Stimulated activated CD4-positive, alpha-beta T cell treated with anti-CD3 and anti-CD28 coated beads, Interleukin-4, amount 100 ng/mL, for 48 hours (primary cell): ENCODE measurements at places on chromosomes 16 and 17.

GRCh38 chr17:38715216-38715943 lies 10.3 kb downstream of the MLLT6 start:
- DNase-seq: no peak

DNA sequence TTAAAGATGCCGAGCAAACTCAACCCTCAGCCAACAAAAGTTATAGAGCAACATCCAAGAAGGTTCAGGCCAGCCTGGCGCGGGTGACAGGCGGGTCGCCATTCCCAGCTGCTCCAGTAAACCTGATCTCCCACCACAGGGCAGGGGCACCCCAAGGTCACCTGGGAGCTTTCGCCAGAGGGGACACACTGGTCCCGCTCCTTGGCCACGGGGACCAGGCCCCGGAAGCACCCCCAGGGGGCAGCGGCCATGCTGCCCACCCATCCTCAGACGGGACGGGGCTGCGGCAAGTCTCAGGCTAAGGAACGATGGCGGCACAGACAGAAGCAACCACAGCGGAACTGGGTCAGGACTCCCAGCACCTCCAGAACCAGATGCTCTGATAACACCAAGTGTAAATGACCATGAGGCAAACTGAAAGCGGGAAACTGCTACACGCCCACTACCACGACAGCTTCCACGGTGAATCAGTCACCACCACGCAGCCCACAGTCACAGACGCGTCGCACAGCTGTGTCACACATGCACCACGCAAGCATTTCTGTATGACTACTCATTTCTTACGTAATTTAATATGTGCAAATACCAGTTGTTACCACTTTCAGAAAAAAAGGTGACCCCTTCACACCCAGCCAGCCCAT lies 14.1 kb upstream of the CCDC154 start:
- peak; percentile 35 for DNase-seq

- DNase-seq: no peak
Observed at GRCh38 chr17:78133971-78134898, 3.7 kb downstream of the TMC8 start.

- DNase-seq: no peak
Observed at GRCh38 chr17:59832883-59833379, 59.8 kb downstream of the TUBD1 start.

GRCh38 chr16:76195056-76195455 lies 82.1 kb upstream of the CNTNAP4 start:
- DNase-seq: no peak

- no peak for DNase-seq
Observed at GRCh38 chr16:47317465-47318240, 143.2 kb downstream of the ITFG1 start.

GRCh38 chr17:35046245-35046644 lies 17.3 kb downstream of the RFFL start:
- no peak for DNase-seq

DNA sequence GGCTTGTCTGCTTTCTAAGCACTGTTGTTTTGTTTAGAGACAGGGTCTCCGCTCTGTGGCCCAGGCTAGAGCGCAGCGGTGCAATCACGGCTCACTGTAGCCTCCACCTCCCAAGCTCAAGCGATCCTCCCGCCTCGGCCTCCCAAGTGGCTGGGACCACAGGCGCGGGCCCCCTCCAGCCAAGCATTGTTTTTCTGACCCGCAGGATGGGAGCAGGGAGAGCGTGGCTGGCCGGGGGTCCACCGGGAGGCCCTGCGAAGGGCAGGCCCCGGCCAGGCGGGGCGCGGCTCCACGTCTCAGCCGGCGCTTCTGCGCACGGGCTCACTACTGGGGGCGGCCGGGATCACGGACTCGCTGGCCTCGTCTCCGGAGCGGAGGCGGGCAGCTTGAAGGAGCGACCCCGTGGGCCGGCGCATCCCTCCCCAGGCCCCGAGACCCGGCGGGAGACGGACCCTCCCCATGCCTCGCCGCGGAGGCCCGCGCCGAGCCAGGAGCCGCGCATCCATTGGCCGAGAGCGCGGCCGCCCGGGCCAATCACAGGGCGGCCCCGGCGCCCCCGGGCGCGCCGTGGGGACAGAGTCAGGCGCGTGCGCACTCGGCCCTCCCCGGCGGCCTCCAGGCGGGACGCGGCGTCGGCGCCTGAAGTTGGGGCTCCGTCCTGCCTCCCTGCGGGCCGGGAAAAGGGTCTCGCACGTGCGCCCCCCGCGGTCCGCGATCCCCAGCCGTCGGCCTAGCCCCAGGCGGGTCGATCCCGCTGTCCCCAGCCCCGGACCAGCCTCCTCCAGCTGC lies 24.9 kb downstream of the ACTG1 start:
- peak; percentile 79 for DNase-seq

GRCh38 chr16:28062847-28063521 lies 530 bp downstream of the GSG1L start:
- DNase-seq: no peak

- no peak for DNase-seq
Observed at GRCh38 chr16:58460219-58460610, 39.7 kb upstream of the NDRG4 start.

- DNase-seq: no peak
Observed at GRCh38 chr16:88083582-88083981, 132.3 kb downstream of the BANP start.

DNA sequence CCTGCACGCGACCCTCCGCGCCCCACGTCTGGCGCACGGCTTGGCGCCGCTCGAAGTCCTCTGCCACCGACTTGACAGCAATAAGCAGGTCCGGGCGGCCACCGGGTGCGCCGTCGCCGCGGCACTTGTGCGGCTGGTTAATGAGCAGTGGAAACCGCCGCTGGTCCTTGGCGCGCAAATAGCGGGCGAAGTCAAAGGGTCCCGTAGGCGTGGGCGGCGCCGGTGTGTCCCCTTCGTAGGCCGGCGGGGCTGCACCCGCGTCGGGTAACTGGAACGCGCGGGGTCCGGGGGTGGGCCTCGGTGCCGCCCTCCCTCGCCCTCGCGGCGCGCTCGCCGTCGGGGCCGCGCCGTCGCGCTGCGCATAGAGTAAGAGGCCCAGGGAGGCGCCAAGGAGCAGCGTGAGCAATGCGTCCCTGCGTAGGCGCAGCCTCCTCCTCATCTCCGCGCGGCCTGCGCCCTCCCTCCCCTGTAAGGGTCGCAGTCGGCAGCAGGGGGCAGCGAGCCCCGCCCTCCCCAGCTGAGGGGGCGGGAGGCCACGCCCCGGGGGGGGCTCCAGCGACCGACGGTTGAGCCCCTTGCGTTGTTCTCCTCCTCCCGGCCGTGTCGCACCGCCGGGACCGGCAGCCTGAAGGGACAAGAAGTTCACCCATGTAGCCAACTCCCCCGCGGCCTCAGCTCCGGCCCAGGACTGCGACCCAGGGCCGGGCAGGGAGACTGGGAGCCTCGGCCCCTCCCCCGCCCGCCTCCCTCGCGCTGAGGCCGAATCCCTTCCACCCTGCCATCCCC lies 558 bp downstream of the B3GNT9 start:
- DNase-seq: no peak

DNA sequence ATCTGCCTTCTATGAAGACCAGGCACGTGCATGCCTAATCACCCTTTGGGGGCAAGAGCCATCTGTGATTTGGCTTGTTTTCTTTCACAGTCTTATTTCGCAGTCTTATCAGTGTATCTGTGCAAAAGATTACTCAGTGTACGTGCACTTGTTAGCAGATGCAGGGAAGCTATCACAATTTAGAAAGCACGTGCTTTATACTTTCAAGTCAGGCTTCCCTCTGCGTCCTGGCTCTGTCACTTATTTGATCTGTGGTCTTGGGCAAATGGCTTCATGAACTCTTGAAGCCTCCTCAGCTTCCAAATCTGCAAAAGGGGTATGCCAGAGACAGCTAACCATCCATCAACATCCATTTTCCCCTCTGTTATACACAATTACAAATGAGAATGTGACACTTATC lies 246.4 kb downstream of the XYLT1 start:
- DNase-seq: no peak

GRCh38 chr17:58918884-58919283 lies 163.2 kb downstream of the PPM1E start:
- DNase-seq: no peak

GRCh38 chr16:83813823-83814658 lies 6.3 kb downstream of the HSBP1 start:
- DNase-seq: no peak

DNA sequence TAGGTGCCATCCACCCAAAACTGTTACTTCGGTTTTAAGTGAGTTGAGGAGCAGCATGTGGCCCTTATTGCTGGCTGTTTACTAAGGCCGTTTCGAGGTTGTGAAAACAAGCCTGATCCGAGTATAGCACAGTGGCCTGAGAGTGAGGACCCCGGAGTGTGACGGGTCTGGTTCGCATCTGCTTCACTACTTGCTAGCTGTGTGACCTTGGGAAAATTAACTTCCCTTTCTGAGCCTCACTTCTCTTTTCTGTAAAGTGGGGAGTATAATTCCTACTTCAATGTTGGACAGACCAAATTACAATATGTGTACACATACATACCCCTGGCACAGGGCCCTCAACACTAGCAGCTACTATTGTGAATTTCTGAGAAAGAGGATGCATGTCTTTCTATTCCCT lies 11.7 kb upstream of the HEATR6 start:
- no peak for DNase-seq

- DNase-seq: no peak
Observed at GRCh38 chr16:86195863-86196630, 297.1 kb downstream of the IRF8 start.

DNA sequence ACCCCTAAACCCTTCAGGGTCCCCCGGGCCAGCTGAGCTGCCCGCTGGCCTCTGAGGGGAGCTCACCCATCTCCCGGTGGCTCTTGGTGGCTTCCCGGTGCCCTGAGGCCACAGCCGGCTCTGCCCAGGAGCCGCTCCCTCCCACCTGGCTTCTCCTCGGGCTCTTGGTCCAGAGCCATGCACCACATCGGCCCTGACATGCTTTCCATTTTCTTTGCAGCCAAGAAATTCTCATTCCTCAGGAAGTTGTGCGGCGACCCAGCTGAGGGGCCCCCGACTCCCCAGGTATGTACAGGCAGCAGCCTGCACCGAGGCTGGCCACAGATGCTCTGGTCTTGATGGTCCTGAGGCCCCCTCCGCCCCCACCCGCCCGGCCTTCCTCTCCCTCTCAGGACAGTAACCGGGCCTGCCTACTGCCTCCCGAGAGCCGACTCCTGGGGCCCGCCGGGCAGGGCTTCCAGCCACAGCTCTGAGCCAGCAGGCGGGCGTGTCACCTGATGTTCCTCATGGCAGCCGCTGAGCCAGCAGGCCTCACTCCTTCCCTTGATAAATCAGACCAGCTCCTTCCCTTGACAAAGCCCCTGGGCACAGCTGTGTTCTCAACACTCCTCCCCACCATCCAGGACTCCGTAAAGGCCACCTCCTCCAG lies 28.4 kb upstream of the ZFPM1 start:
- DNase-seq: no peak

DNA sequence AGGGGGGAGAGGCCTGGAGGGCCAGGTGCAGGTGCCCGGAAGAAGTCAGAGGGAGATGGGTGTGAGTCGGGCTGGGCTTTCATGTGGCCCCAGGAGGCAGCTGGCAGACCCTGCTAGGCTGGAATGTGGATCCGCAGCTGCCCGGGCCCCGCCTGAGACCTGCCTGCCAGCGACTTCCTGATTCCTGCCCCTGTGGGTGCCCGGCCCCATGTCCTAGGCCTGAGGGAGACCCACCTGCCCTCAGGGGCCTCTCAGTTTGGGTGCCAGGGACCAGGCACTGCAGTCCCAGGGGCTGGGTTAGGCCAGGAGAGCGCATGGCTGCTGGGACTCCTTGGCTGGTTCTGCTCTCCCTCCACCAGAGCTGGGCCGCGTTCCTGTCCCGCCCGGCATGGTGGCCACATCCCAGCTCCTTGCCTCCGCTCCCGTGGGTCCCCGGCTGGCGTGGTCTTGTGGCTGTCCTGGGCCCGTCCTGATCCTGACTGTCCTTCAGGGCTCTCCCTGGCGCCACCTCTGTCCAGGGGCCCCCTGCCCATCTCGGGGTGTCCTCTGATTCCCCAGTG lies 22.1 kb upstream of the SPNS2 start:
- DNase-seq: no peak

GRCh38 chr16:68190081-68190480 lies 45.8 kb downstream of the ESRP2 start:
- no peak for DNase-seq

- DNase-seq: no peak
Observed at GRCh38 chr17:70813355-70813930, 644.1 kb downstream of the KCNJ2 start.

DNA sequence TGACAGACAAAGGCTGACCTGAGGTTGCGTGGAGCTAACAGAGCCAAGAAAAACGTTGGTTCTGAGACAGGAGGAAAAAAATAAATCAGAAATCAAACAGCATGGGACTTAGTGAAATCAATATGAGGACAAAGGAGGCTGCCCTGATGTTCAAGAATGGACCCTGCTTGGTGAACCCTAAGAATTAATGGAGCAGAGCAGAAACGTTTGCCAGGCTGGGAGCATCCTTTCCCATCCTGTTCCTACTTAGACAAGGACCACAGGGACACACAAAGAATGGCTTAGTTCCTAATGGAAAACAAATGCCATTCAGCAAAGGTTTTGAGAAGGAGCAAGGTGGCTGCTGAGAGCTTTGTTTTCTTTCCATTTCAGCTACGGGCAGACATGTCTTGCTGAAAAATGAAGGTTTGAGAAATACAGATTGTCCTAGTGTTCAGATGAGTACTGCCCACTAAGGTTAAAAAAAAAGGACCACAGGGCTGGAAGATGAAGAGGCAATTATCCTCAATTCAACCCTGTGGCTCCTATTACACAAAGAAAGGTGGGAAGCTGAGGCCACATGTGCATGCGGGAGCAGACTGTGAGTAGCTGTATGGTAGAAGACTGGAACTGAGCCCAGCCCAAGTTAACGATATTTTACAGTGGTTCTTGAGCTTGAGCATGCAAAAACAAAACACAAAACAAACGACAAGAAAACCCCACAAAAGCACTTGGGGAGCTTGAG lies 230.1 kb downstream of the SLC39A11 start:
- DNase-seq: no peak

DNA sequence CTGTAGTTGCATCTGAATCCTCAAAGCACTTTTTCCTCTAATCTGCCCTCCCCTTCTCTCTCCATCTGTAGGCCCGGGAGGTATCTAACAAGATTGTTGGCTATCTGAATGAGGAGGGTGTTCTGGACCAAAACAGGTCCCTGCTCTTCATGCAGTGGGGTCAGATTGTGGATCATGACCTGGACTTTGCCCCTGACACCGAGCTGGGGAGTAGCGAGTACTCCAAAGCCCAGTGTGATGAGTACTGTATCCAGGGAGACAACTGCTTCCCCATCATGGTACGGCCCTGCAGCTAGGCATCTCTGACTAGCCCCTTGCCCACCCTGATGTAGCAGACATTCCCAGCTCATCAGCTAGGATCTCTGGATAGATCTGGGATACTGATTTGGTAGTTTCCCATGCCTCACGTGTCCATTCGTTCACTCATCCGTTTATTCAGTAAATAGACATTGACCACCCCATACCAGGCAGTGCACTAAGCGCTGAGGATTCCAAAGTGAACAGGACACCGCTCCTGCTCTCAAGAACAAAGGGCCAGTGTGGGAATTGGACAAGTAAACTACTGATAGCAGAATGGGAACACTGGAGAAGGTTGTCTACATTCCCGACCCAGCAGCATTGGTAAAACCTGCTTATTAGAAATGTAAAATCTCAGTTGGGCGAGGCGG lies 12.1 kb downstream of the LPO start:
- DNase-seq: no peak

- DNase-seq: peak; percentile 78
Observed at GRCh38 chr17:79777894-79778503, at the start of gene CBX2. TSS of gene CBX2 (plus strand) at chr17:79778148. CDS start at chr17:79778236, 88 bp downstream.
